Right cardiac atrium (tissue), 5 donors: ENCODE measurements at places on chromosomes 11 and 22. TPM values are rescaled to one million over a fixed set of nuclear protein-coding genes. Genes with fewer than 3 reads are reported as not detected.

GRCh38 chr11:86755146-86755545 lies 45.2 kb upstream of the PRSS23 start:
- no peak for DNase-seq

Gene SESN3
- 9.1 TPM for total RNA-seq

DNA sequence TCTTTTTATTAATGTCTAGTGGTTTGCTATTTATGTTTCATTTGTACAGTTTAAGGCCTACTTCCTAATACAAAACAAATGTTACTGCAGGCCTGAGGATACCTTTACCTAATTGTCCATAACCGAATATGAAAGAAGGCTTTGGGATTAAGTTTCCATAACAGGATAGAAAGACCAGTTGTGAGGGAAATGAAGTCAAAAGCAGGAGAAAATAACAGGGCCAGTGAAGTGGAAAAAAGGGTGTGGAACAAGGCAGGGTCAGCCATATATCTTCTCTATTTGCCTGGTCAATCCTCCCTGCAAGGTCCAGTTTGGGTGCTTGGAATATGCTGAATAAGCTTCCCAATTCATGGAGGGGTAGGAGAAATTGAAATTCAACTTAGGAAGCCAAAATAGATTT lies 211.5 kb downstream of the SWAP70 start:
- no peak for DNase-seq

GRCh38 chr11:61377461-61378160 lies 14.8 kb upstream of the TMEM216 start:
- DNase-seq, result no peak

Gene OR5P2
- not detected for total RNA-seq

- DNase-seq, result peak; percentile 64
Observed at GRCh38 chr11:70203751-70204465, 812 bp downstream of the FADD start.

- no peak for DNase-seq
Observed at GRCh38 chr22:44524806-44525205, 26.8 kb upstream of the RTL6 start.

GRCh38 chr22:32482708-32483107 lies 8.1 kb downstream of the FBXO7 start:
- DNase-seq, result no peak

- no peak for DNase-seq
Observed at GRCh38 chr11:78694152-78694551, 119.5 kb upstream of the NARS2 start.

DNA sequence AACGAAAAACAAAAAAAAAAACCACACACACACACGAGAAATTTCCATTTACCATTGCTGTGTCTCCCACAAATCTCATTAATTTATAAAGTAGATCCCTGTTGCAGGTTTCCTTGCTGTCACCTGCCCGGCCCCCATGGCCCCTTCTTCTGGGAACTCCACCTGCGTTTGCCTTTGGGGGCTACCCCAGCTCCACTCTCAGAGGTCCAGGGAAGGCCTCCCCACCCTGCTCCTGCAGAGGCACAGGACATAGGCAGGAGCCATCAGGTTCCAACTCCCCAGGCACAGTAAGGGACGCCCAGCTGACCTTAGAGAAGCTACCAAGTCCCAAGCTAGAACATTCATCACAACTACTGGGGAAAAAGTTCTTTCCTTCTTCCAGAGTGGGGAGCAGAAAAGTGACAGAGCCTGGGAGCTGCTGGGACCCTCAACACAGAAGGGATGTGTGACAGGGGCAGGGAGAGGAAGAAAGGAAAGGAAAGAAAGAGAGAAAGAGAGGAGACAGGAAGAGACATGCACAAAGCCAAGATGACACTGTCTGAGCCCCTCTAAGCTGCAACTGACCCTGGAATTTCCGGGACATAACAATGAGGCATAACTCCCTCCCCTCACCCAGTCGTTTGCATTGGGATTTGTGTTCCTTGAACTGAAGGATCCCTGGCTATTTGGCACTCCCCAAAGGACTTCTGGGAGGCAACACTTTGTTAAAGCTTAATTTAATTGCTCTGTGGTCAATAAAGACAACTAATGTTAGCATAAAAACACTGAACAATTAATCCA lies 175.7 kb downstream of the SHANK2 start:
- DNase-seq, result no peak

Gene FBLN1
- 286 TPM for total RNA-seq

- DNase-seq, result no peak
Observed at GRCh38 chr11:17633279-17633986, 85.9 kb upstream of the MYOD1 start.

DNA sequence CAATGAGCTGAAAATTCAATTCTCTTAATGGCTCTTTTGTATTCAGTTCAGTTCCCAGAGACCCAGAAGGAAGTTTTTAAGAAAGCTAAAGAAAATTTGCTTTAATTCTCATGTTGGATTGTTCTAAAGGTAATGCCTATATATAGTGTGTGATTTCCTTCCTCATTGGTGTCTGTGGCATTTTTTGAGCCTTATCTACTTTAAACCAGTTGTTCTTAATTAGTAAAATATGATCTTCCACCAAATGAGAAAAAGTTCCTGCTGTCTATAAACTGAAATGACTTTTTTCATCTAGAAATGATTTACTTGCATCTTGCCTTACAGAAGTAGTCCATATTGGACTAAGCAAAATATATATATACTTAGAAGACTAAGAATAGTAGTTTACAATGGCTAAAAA lies 622.1 kb upstream of the KIRREL3 start:
- no peak for DNase-seq

DNA sequence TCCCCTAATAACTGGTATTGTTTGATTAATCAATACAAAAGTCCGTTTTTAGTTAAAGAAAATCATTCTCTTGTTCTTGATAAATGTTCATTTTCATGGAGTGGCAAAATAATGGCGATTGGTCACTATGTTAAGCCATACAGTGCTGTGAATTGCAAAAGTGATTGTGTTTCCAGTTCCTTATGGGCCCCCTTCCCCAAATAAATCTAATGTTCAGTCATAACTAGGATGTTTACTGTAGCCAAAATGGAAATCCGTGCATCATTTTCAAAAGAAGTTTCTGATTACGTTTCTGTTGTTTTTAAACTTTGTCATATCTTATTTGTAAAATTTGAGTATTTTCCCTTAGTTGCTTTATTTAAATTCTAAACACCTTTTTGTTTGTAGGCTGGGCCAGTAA lies 845 bp downstream of the RBM7 start:
- no peak for DNase-seq

- no peak for DNase-seq
Observed at GRCh38 chr11:47377571-47378009, 757 bp downstream of the SPI1 start.

DNA sequence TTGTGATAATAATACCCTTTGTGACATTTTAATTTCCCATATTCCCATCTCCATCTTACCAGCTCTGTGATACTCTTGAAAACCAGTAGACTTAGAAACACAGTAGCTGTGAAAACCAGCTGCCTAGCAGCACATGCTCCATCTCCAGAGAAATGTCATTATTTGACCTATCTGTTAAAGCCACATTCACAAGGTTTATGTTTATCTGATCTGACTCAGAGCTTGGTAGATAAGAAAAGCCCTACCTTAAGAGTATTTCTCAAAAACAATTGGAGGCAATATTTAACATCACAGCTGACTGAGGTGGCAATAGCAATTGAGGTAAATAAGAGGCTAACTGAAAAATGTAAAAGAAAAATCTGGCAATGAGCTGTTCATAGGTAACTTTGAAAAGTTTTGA lies 8.1 kb upstream of the ANO3 start:
- DNase-seq, result no peak

- no peak for DNase-seq
Observed at GRCh38 chr11:121300972-121301699, 8.6 kb downstream of the SC5D start.

- DNase-seq, result no peak
Observed at GRCh38 chr22:35883031-35883620, 145.5 kb downstream of the RBFOX2 start.

Gene TMEM179B
- total RNA-seq, result 21.8 TPM

Gene GPR83
- total RNA-seq, result 0.19 TPM

- peak; percentile 83 for DNase-seq
Observed at GRCh38 chr22:50261615-50262459, at the start of gene MAPK12. Gene MAPK12 (minus strand): TSS chr22:50261683. CDS start chr22:50261509, 174 bp downstream.

- DNase-seq, result peak; percentile 87
Observed at GRCh38 chr11:65489035-65489705, 9.7 kb upstream of the MALAT1 start.

DNA sequence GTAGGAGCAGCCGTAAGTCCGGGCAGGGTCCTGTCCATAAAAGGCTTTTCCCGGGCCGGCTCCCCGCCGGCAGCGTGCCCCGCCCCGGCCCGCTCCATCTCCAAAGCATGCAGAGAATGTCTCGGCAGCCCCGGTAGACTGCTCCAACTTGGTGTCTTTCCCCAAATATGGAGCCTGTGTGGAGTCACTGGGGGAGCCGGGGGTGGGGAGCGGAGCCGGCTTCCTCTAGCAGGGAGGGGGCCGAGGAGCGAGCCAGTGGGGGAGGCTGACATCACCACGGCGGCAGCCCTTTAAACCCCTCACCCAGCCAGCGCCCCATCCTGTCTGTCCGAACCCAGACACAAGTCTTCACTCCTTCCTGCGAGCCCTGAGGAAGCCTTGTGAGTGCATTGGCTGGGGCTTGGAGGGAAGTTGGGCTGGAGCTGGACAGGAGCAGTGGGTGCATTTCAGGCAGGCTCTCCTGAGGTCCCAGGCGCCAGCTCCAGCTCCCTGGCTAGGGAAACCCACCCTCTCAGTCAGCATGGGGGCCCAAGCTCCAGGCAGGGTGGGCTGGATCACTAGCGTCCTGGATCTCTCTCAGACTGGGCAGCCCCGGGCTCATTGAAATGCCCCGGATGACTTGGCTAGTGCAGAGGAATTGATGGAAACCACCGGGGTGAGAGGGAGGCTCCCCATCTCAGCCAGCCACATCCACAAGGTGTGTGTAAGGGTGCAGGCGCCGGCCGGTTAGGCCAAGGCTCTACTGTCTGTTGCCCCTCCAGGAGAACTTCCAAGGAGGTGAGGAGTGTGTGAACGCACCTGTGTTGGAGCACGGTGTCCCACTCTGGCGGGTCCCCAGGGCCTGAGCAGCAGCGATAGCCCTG lies at the start of gene TAGLN:
Gene TAGLN (plus strand): TSS at position 318 of the 863 bp plus-strand sequence. CDS start 3,644 bp downstream, outside the sequence.
- DNase-seq, result peak; percentile 96

DNA sequence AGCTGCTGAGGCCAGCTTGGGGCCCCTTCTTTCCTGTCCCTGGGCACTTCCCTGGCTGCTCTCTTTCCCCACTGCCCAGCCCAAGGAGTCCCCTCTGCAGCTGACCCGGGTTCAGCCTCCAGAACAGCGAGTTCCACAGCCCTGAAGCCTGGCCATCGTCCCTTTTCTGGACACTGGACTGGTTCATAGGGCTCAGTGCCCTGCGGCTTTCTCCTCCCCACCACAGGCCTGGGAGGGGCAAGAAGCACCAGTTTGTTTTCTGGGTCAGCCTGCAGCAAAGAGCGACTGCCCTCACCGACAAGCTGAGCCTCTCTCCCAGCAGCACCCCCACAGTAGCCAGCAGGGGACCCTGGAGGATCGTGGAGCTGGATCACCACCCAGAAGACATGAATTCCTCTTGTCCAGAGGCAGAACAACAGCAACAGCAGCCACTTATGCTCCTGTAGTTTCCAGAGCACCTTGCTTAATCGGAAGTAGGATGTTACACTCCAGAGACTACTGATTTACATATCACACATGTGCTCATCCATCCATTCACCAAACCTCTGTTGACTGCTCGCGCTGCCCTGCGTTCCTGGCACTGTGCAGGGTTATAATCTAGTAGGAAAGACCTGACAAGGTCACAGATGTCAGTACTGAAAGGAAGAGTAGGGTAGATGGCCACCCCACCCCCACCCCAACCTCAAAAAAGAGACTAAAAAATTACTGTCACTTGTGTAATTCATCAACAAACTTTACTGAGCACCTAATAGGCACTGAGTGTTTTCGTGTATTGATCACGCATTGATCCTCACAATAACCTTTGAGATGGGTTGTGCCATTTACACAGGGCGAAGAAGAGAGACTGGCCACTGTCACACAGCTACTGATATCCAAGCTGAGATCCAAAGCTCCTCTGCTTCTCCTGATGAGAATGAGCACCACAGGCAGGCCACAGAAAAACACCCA lies 13.0 kb upstream of the CXCR5 start:
- DNase-seq, result peak; percentile 91

DNA sequence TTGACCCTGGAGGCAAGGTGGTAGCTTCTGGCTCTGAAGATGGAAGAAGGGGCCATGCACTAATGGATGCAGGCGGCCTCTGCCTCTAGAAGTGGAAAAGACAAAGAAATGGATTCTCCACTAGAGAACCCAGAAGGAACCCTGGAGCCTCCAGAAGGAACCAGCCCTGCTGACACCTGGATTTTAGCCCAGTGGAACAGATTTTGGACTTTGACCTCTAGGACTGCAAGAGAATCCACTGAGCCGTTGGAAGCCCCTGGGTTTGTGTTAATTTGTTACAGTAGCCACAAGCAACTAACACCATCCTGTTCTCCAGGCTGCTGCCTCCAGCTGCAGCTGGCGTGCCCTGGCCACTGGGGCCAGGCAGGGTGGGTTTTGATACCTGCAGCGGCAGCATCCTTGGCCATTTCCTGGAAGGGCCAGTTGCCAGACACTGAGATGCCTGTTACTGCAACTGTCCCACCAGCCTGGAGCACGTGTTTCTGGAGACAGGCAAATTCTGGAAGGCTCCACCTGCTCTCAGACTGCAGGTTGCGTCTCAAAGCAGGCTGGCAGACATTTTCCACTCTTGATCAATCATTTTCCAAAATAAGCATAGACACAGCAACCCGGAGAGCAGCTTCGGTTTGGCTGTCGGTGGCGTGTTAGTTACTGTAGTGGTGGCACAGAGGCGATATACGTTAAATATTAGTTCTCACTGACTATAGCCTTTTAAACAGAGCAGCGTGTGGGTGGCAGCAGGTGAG lies 76.8 kb upstream of the PARVG start:
- DNase-seq, result no peak

DNA sequence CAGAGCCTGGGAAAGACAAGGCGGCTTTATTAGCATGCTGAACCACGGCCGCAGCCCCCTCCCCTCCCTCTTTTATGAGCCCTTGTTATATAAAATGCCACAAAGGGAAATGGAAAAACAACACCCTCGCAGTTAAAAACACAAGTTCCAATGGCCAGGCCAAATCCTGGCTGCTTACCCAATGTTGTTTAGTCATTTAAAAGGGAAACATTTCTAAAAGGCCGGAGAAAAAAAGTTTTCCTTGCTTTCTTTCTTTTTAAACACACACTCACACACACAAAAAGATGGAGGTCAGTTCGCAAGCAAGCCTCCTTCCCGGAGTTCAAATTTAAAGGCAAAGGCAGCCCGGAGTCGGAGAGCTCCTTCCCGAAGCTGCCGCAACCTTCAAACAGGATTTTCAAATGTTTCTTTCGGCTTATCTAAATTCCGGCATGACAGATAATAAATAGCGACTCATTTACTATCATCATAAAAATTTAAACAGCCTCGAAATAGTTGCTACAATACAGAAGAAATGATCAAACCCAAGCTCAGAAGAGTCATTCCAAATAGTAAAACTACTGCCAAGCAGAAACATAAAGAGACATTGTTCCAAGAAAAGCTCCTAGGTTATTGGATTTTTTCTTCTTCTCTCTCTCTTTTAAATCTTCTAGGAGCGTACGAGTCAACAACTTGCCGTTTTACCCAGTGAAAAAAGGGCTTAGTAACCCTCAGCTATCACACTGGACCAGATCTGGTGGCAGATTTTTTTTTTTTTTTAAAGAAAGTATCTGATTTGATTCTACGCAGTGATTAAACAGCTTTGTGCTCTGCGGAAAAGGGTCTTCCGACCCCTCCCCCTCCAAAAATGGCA lies 3.5 kb downstream of the PHF21B start:
- DNase-seq, result no peak
